ENCODE measurements at places on chromosomes 7 and 10. TPM values are rescaled to one million over a fixed set of nuclear protein-coding genes. Genes with fewer than 3 reads are reported as not detected.

Gene CFAP43
- total RNA-seq, result 0.11 TPM

Gene COL13A1
- total RNA-seq, result 35.9 TPM

Gene RSBN1L
- total RNA-seq, result 24.9 TPM

Gene FAM237B
- 0.22 TPM for total RNA-seq

Gene TDRD1
- total RNA-seq, result 0.62 TPM

Gene GJD4
- total RNA-seq, result not detected

Gene ADAM12
- total RNA-seq, result 40.8 TPM

Gene GDF10
- total RNA-seq, result 0.12 TPM

Gene DNAJC12
- total RNA-seq, result 2.8 TPM

Measured in uterine smooth muscle cell (primary cell).